Myocyte (in vitro differentiated cells): ENCODE measurements at places on chromosomes 5 and 9.

- DNase-seq, result peak; percentile 70
Measured at GRCh38 chr5:147504011-147504410, 5.9 kb downstream of the DPYSL3 start.

GRCh38 chr5:180784497-180785097 is 18.0 kb downstream of the MGAT1 start:
- DNase-seq, result peak; percentile 87

DNA sequence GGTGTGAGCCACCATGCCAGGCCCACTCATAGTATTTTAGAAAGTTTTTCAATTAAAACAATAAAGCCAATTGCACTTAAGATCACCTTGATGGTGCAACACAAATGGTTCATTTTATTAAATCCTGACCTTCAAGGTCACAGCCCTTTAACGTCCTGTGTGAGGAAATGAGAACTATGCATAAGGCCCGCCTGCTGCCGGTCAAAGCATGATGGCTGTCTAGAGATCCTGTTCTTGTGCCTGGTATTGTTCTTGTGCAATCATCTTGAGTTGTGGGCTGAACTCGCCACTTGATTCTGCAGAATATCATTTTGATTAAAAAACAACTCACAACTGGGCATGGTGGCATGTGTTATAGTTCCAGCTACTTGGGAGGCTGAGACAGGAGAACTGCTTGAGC is 43.6 kb upstream of the FBXW11 start:
- no peak for DNase-seq

DNA sequence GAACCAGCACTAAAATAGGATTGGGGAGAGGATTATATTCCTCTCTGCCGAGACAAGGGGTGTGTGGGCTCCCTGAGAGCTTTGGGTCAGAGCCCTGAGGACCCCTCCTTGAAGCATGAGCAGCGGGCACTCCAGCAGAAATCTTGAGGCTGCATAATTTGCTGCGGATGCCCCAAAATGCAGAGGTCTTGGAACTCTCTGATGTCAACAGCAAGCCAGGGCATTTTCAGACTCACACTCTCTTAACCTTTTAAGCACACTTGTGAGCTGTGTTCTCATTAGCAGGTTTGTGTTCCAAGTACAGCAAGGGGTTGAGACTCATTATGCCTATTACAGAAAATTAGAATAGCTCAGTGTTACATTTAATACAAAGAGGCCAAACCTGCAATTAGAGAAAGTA is 513.0 kb upstream of the ADAMTS16 start:
- DNase-seq, result no peak

DNA sequence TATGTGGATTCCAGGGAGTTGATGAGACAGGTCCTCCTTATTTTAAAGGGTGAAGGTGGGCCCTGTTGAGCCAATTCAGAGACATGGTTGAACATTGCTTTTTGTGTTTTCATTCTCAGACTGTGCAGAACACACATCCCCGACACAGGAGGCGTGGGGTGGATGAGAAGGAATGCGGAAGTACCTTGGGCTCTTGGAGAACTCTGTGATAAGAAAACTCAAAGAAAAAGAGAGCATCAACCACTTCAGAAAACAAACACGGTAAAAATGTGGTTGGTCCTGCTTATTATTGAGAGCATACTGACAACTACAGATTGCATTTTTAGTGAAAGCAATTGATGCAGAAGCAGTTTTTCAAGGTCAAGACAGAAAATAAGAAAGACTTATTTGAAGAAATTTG is 659.8 kb downstream of the IRX1 start:
- no peak for DNase-seq

GRCh38 chr5:18091142-18091541 is 456.9 kb downstream of the TAF11L14 start:
- no peak for DNase-seq

DNA sequence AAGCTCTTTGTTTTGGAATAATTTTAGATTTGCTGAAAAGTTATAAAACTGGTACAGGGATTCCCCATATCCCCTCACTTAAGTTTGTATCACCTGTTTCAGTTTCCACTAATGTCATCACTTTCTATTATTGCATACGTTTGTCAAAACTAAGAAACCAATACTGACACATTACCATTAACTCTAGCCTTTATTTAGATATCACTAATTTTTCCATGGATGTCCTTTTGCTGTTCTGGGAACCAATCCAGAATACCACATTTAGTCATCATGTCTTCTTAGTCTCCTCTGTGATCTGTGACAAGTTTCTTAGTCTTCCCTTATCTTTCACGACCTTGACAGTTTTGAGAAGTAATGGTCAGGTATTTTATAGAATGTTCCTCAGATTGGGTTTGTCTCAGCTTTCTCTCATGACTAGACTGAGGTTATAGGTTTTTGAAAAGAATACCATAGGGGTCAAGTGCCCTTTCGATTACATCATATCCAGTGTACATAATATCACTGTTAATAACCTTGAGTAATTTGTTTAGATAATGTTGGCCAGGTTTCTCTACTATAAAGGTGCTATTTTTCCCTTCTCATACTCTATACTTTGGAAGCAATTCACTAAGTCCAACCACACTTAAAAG is 51.9 kb upstream of the NMUR2 start:
- DNase-seq, result no peak

- DNase-seq, result peak; percentile 94
Measured at GRCh38 chr9:81559709-81560108, 129.6 kb downstream of the TLE1 start.

- no peak for DNase-seq
Measured at GRCh38 chr5:9196403-9197227, 349.3 kb downstream of the SEMA5A start.

DNA sequence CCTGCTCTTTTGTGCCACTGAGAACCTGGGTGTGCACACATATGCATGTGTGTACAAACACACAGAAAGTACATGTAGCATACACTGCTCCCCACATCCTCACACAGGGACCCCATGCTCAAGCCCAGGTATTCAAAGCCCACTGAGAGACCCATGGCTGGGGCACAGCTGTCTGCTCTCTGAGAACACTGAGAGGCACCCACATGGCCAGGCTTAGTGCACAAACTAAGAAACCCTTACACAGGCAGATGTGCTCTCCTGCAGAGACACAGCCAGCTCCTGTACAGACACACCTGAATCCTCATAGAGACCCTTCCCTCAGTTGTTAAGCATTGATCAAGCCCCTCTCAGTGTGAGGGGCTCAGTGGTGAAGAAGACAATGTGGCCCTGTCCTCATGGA is 92.5 kb downstream of the CACNA1B start:
- no peak for DNase-seq

DNA sequence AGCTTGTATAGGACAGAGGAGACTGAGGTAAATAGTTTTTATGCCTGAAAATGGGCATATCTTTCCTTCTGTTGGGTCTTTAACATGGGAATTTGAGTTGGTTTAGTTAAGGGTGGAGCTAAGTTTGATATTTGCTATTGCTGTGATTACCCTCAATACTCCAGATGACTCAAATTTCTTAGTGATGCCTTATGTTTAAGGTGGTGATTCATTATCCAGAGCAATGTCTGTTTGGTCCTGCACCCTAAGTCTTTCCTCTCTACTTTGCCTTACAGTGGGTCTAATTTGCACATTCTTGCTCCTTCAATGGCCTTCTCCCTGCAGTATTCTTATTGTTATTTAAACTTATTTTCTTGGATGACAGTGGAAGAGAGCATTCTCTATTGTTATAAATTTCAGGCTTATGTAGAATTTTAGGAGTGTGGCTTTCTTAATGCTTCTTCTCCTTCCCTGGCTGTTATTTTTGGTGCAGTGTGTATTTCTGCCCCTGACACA is 312.9 kb upstream of the RPS23 start:
- no peak for DNase-seq

GRCh38 chr5:54769072-54769471 is 216.3 kb downstream of the ESM1 start:
- DNase-seq, result no peak

- DNase-seq, result no peak
Measured at GRCh38 chr5:133321833-133322420, 270.1 kb downstream of the HSPA4 start.

GRCh38 chr9:98380065-98380681 is 124.7 kb upstream of the TBC1D2 start:
- DNase-seq, result peak; percentile 13

DNA sequence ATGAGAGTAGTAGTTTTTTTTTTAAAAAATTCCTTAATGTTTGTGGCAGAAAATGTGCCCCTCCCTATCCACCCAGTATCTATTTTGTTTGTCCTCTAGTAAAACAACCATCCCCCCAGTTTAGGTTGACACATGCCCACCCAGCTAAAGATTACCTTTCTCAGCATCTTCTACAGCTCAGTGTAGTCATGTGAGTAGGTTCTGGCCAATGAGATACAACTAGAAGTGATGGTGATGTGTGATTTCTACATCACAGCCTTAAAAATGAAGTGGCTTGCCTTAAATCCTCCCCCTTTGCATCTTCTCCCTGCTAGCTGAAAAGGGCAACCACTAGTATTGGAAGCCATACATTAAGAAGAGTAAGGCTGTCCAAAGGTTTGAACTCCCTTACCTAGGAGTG is 14.9 kb downstream of the CHD1 start:
- no peak for DNase-seq

- no peak for DNase-seq
Measured at GRCh38 chr5:175436359-175436758, 7.6 kb downstream of the DRD1 start.

- DNase-seq, result no peak
Measured at GRCh38 chr5:6713274-6714225, at the start of gene TENT4A. TENT4A (plus strand) TSS chr5:6713432; CDS start chr5:6713984, 552 bp downstream.

DNA sequence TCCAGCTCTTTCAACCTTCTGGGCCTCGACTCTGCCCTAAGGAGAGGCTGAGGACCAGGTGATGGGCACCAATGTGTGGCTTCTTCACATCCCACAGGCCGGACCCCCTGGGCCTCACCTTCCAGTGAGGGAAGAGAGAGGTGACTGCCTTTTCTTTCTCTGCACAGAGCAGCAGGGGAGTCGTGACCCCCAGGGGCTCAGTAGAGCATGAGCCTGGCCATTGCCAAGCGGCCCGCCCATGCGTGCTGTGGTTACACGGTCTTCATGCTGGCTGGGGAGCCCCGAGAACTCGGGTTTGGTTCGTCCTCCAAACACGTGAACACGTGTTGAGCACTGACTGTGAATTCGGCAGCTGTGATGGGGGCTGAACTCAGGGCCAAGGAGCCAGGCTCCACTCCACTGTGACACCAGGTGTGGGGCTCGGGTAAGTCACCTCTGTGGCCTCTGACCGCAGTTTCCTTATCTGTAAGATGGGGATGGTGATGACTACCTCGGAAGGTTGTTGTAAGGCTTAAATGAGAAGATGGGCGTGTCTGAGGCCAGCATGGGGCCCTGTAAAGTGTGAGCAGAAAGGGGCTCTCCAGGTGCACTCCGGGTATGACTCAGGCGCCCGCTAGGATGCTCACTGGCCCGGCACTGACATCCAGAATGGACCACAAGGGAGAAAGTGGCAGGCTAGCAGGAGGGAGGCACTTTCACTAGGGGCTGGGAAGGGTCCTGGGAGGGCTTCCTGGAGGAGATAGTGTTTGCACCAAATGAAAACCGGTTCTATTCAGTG is 13.4 kb upstream of the GRHPR start:
- no peak for DNase-seq

DNA sequence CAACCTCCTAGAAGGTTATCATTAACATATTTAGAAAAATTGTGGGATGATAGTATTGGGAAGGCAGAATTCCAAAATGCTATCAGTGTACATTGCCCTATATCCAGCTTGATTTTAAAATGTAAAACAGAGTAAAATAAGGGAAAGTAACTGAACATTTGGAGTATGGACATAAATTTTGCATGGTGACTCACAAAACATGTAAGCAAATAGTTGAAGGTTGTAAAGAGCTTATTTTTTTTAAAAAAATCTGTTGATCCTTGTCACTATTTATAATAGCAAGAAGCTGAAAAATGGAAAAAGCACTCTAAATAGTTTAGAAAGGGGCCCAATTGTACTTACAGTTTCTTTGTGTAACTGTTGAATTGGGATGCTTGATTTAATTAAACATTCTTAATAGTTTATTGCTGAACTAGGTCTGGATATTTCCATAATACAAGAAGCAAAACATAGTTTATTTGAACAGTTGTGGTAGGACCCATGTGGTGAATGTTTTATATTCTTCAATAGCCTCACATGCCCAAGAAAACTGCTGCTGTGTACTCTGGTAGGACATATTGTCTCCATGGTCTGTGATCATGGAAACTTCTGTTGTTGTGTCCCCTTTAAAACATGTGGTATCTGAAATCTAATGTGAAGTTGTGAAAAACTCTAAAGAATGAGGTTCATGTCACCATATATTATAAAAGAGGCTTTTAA is 82.4 kb downstream of the NNT start:
- DNase-seq, result no peak

DNA sequence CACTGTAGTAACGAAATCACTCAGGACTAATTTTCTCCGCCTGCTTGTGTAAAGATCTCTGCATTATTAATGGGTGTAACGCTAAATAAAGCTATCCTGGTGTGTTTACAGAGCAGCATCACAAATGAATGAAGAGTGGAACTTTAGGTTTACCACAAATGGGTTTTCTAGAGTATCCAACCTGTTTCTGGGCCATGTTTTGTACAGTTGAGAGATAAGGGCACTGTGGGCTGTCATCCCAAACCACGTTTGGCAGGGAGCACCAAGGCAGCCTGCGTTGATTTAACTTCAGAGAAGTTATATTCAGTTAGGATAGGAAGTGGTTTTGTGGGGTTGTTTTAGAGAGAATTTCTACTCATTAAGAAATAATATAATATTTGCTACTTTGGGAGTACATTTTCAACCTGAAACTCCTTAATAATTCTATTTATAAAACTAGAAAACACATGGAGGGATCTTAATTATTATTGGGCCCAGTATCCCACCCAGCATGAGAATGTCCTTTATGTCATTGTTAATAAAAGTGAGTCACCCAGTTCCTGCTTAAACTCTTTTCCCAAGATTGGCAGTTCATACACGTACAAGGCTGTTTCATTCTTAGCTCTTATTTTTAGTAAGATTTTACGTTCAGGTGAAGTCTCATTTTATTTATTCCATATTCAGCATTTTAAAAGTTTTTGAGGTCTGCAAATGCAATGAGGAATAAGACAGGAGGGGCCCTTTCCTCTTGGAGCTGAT is 8.0 kb downstream of the KCNN2 start:
- DNase-seq, result no peak

GRCh38 chr5:820245-820644 is 30.5 kb downstream of the ZDHHC11 start:
- no peak for DNase-seq

GRCh38 chr9:99093492-99093791 is 11.5 kb upstream of the TGFBR1 start:
- DNase-seq, result no peak

DNA sequence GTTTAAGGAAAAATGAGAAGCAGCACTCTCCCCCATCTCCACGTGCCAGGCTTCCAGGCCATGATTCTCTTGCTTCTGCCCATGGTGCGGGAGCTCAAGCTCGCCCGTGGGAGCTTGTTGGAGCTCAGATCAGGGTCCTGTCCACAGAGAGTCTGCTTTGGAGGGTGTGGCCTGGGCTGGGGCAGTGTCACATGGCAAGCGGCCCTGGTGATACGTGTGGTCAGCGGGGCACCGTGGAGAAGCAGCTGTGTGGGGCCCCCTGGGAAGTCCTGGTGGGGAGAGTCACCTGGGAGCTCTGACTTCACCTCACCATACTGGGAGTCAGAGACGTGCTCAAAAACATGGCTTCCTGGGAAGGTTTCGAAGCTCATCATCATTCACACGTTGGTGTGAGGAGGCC is 275.3 kb downstream of the GADD45G start:
- DNase-seq, result no peak
